Left ventricle myocardium inferior (tissue), 1 donor: ENCODE measurements at places on chromosomes 13 and 19. TPM values are rescaled to one million over a fixed set of nuclear protein-coding genes. Genes with fewer than 3 reads are reported as not detected.

- no peak for DNase-seq
Observed at GRCh38 chr13:113432506-113433270, 20.6 kb downstream of the ADPRHL1 start.

- DNase-seq, result no peak
Observed at GRCh38 chr19:27955485-27956480, 1257.2 kb downstream of the UQCRFS1 start.

DNA sequence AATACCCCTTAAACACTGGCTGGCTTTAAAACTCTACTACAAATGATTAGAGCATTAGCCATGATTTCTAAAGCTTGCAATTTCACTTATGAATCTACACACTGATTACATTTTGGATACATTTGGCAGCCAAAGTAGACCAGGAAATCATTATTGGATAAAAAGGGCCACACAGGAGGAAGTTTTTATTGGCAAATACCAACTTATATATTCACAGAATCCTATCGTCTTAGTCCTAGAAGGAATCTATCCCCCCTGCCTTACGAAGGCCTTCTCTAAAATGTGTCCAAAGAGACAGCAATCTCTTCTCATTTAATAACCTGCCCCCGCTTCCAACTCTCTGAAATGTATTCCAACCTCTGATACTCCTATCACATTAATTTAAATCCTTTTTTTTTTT is 52.5 kb downstream of the KLF5 start:
- DNase-seq, result no peak

GRCh38 chr19:43662487-43662886 is 7.5 kb downstream of the PLAUR start:
- no peak for DNase-seq

DNA sequence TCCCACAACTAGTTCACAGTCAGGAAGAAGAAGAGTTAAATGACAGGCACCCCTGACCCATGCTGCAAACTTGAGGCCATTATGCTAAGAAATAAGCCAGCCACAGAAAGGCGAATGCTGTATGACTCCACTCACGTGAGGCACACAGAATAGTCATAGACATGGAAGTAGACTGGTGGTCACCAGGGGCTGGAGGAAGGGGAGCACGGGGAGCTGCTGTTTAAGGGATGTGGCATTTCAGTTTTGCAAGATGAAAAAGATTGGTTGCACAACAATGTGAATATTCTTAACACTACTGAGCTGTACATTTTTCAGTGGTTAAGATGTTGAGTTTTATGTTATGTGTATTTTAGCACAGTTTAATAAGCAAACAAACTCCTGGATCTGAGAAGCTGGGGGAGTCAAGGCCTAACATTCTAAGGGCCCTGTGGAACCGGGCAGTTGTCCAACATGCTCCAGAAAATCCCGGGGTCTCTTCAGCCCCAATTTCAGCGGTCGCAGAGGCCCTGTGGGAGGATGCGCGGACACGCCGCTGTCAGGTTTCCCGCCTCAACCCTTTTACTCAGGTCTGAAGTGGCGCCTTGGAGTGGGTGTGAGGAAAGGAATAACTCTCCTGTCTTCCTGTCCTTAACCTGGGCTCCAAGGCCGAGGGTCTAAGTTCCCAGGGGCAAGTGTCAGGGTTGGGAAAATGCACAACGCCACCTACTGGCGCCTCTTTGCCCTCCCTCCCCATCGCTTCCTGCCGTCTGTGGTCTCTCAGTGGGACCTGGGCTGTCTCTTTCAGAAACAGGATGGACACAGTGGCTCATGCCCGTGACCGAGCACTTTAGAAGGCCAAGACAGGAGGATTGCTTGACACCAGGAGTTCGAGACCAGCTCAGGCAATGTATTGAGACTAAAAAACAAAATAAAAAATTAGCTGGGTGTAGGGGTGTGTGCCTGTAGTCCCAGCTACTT is 4.4 kb upstream of the TMEM272 start:
- DNase-seq, result peak; percentile 35

GRCh38 chr13:30615866-30616541 is 1.7 kb upstream of the USPL1 start:
- no peak for DNase-seq

- no peak for DNase-seq
Observed at GRCh38 chr19:38197937-38198704, 25.9 kb downstream of the DPF1 start.

GRCh38 chr19:47228168-47228936 is 2.6 kb downstream of the BBC3 start:
- peak; percentile 52 for DNase-seq

- no peak for DNase-seq
Observed at GRCh38 chr13:52092087-52092486, 36.8 kb downstream of the NEK5 start.

DNA sequence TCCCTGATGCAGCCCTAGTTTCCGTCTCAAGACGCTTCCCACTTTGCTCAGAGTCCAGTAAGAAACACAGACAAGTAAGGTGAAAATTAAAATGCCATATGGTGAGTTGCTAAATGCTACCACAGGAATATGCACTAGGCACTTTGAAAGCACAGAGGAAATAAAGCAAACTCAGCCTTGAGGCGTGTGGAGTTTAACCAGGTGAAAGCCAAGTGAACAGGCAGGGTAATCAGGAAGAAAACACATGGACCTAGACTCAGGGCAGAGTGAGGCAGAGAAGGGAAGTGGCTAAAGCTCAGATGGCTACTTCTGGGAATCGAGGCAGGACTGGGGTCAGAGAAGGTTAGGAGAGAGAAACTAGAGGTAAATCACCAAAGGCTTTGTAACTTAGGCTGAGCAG is 5.4 kb upstream of the UBL3 start:
- no peak for DNase-seq

DNA sequence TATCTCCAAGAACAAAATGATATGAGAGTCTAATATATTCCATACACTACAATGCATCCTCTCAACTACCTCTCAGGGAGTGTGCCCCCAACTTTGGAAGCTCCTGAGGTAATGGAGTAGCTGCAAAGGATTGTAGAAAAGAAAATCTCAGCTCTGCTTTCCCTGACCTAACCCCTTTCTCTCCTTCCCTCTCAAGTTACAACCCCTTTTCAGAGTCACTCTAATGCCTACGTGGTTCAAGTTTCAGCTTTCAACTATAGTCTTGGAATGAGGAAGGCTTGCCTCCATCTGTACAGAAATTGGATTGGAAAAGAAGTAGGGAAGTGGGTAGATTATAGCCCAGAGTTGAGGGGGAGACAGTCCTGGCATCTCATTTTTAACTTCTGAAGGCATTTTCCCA is 256.0 kb downstream of the PCDH9 start:
- no peak for DNase-seq

GRCh38 chr19:4692251-4693077 is 22.3 kb upstream of the MYDGF start:
- no peak for DNase-seq

GRCh38 chr13:37074703-37075102 is 15.2 kb upstream of the SUPT20H start:
- no peak for DNase-seq

DNA sequence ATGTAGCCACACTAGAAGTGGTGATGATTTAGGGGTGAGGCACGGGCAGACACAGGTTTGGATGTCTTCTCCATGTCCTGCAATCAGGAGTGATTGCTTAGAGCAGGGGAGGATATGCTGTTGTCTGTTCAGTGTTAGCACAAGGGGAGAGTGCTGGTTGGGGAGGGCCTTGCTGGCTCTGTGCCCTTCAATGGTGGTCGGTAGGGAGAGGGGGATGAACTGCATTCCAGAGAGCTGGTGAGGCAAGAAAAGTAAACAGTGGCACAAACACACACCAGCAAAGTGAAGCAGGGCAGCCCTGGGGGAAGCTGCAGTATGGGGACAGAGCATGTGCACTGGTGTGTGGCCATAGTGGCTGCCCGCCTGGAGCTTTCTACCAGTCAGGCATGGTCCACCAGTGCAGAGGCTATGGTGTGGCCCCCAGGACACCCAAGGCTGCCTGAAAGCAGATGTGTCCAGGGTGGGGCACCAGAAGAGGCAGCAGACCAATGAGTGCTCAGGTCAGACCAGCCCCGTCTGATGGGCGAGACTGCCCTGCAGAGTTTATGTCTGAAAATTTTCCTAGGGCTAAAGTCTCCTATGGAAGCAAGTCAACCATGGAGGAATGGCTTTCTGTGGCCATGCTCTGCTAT is 1676.9 kb downstream of the PCDH9 start:
- DNase-seq, result no peak

- DNase-seq, result no peak
Observed at GRCh38 chr13:67221630-67222226, 8.4 kb downstream of the PCDH9 start.

GRCh38 chr13:75390229-75390628 is 91.7 kb downstream of the TBC1D4 start:
- DNase-seq, result no peak

- no peak for DNase-seq
Observed at GRCh38 chr13:92589955-92590354, 636.7 kb upstream of the GPC6 start.

DNA sequence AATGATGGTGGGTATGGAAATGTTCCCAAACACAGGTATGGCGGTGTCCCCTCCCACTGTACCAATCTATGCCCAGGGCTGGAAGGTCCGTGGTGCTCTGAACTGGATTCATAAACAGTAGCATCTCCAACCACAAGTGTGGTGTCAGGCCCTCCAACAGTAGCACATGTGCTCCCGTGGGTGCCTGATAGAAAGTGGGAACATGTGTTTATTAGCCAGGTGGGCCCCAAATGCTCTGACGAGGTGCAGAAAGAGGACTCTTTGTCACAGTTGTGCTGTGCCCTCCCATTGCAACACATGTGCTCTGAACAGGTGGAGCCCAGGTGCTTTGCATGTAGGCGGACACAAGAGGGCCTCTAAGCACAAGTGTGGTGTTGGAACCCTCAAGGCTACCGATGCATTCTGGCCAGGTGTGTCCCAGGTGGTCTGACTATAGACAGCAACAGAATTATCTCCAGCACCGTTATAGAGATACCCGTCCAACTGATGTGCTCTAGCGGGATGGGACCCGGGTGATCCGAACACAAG is 75.4 kb upstream of the ZNF30 start:
- DNase-seq, result no peak

- no peak for DNase-seq
Observed at GRCh38 chr13:70829748-70830147, 721.5 kb upstream of the KLHL1 start.

- peak; percentile 72 for DNase-seq
Observed at GRCh38 chr19:56637976-56638555, 4.9 kb upstream of the SMIM17 start.

DNA sequence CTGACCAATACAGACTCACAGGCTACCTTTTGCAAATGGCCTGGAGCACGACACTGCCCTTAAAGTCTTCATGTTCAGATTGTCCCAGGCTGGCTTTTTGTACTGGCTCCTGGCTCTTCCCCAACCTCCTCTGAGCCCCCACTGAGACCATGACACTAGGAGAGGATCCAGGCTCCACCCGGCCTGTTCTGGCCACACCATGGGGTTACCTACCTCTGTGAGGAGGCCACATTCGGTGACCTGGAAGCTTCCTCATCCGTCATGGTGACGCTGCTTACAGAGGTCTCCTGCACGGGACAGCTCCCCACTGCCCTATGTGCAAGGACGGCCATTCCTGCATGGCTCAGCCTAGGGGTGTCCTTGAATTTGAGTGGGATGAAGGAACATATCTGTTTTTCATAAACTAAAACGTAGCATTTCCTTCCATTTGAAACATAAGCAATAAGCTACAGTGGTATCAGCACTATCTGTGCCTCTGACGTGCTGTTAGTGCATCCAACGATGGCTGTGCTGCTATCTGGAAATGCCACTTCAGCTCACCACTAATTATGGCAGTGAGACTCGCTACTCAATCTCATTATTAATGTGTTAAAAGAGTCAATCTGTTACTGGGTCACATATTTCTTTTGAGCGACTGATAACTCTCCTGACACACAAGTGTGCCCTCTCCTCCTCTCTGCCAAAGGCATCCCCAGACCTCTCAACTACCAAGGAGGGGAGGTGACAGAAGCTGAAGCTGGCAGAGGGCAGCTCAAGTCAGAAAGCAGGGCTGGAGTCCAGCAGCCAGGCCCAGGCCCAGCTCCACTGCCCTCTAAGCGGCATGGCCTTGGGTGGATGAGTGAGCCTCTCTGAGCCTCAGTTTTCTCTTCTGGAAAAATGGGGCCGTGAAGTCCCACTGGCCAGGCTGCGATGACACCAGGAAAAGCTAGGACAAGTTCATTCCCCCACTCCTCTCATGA is 29.6 kb downstream of the ELL start:
- no peak for DNase-seq

GRCh38 chr13:99280166-99280565 is 22.0 kb upstream of the GPR18 start:
- no peak for DNase-seq

GRCh38 chr13:99028890-99029289 is 51.0 kb upstream of the DOCK9 start:
- no peak for DNase-seq

DNA sequence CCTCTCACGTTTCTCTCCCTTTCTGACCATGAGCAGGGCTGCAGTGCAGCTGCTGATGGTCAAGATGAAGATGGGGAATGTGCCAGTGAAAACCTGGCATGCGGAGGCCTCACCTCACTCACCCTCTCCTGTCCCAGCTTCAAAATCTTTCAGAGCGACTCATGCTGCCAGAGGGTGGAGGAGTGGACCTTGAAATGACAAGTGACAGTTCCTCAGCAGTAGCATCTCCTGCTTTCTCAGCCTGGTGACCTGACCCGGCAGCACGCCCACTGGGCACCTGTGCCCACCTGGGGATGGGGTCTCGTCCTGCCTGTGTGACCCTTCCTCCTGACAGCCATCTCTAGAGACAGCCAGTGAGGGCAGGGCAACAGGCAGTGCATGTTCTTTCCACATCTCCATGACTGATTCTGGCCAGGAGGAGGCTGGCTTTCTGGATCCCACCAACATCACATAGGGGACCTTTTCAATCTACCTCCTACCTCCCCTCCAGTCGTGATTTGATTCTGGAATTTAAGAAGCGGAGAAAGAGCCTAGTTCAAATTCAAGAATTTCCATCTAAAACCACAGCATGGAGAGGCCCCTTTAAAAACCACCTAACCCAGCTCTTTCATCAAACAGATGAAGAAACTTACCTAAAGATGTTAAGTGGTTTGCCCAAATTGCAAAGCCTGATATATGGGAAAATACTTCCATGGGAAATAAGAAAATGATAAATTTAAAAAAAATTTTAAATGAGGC is 45.8 kb downstream of the RFX2 start:
- DNase-seq, result no peak

- no peak for DNase-seq
Observed at GRCh38 chr13:97198753-97199152, 23.4 kb upstream of the MBNL2 start.

DNA sequence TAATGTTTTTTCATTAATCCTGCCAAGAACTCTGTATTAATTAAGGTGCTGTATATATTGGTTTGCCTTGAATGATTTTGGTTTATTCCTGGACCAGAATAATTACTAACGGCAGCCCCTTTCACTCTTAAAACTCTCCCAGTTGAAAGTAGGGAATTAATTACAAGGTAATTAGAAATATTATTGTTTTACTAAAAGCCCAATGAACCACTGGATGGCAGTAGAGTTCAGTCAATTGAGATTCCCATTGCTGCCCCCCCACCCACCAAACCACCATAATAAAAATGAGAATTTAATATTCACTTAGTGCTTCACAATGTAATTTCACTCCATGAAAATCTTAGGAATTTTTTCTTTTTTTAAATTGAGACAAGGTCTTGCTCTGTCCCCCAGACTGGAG is 13.7 kb downstream of the WBP4 start:
- no peak for DNase-seq

Gene LRRC25
- total RNA-seq, result 2.4 TPM

Gene ZNF253
- total RNA-seq, result 9.2 TPM

Gene NLRP12
- total RNA-seq, result 0.22 TPM

Gene ZNF177
- total RNA-seq, result 3.5 TPM

Gene KLF12
- total RNA-seq, result 18.2 TPM

Gene HIF3A
- 87.7 TPM for total RNA-seq

Gene LILRB4
- total RNA-seq, result 4.0 TPM

Gene S1PR4
- total RNA-seq, result 0.60 TPM

Gene COX7A1
- total RNA-seq, result 2,839 TPM

Gene LILRB2
- 1.7 TPM for total RNA-seq

Gene SPACA4
- not detected for total RNA-seq
